T-cell (primary cell): ENCODE measurements at places on chromosomes 13 and 19. TPM values are rescaled to one million over a fixed set of nuclear protein-coding genes. Genes with fewer than 3 reads are reported as not detected.

Gene PLIN5
- 2.3 TPM for total RNA-seq

Gene B9D2
- 26.8 TPM for total RNA-seq

Gene CASP14
- total RNA-seq, result not detected

Gene ZNF304
- total RNA-seq, result 12.7 TPM

Gene ANKRD24
- 2.2 TPM for total RNA-seq

Gene PIK3R2
- 23.7 TPM for total RNA-seq

Gene PSG1
- total RNA-seq, result not detected

Gene ZNF471
- total RNA-seq, result 2.6 TPM

Gene FCER2
- total RNA-seq, result 0.92 TPM
